Breast epithelium (tissue), 4 donors: ENCODE measurements at places on chromosomes 3 and 15.

- no peak for DNase-seq
Measured at GRCh38 chr3:144663456-144664436, 692.1 kb downstream of the DIPK2A start.

- peak; percentile 50 for DNase-seq
Measured at GRCh38 chr15:25693321-25694238, 169.5 kb downstream of the ATP10A start.

DNA sequence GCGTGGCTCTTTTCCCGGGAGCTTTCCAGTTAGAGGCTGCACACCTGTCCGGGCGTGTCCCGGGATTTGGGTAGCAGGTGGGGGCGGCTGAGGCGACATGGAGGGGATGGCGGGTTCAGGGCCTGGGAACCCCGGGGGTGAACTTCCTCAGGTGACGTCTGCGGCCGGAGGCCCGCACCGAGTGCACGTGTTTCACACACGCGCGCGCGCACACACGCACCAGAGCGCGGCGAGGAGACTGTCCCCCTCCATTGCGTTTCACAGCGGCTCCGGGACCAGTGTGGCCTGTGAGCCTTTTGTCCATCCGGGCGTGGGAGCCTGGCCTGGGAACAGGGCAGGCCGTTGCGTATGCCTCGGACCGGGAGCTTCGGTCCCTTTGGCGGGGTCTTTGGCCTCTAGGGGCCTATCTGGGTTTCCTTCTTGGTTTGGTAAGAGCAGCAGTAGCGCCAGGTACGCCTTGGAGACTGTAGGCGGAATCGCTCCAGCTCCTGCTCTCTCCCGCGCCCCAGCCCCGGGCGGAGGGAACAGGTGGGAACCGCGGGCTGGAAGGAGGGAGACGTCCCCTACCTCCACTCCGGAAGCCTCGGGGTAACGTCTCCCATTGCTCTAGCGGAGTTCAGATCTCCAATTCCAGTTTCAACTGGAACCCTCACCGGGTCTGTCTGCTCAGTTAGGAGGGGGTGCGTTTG is 220.0 kb downstream of the MEIS2 start:
- DNase-seq, result no peak

DNA sequence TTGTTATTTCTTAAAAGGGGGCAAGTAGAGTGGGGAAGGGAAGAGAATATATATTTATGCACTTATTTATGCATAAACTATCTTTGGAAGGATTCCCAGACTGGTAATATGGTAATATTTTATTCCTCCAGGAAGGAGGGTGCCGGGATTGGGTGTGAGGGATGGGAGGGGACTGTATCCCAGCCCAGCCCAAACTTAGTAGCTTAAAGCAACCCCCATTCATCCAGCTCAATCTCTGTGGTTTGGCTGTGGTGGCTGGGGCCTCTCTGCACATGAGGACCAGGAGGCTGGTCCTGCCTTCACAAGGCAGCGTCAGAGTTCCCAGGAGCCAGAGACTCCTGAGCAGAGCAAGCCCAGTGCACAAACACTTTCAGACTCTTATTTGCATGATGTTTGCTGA is 48.4 kb downstream of the CCNL1 start:
- DNase-seq, result no peak

- no peak for DNase-seq
Measured at GRCh38 chr3:32698506-32698905, 13.5 kb downstream of the CNOT10 start.

GRCh38 chr3:72092778-72093177 is 307.8 kb upstream of the PROK2 start:
- no peak for DNase-seq

GRCh38 chr3:48505146-48505545 is 1.2 kb upstream of the SHISA5 start:
- no peak for DNase-seq

- no peak for DNase-seq
Measured at GRCh38 chr3:23383875-23384274, 180.7 kb downstream of the UBE2E2 start.

DNA sequence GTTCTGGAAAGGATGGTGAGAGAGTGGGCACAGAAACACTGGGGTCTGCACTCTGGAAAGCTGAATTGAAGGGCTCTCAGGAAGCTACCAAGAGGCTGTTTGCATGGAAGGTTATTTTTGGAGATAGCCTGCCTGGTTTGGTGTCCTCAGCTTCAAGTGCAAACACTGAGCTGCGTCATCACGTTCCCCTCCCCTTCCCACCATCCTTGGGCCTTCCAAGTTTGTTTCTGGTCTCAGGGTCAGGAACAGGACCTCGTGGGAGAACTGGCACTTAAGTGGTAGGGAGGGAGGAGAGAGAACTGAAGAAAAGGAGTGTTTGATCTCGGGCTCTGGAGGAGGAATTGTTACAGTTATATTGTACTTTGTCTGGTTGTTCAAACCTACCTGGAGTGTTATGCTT is 10.6 kb downstream of the ST6GAL1 start:
- DNase-seq, result no peak

GRCh38 chr3:78116874-78117273 is 1077.0 kb downstream of the ROBO2 start:
- DNase-seq, result no peak

GRCh38 chr3:28860307-28860706 is 420.6 kb upstream of the RBMS3 start:
- peak; percentile 31 for DNase-seq

GRCh38 chr15:36252146-36252711 is 327.2 kb upstream of the CDIN1 start:
- DNase-seq, result no peak

DNA sequence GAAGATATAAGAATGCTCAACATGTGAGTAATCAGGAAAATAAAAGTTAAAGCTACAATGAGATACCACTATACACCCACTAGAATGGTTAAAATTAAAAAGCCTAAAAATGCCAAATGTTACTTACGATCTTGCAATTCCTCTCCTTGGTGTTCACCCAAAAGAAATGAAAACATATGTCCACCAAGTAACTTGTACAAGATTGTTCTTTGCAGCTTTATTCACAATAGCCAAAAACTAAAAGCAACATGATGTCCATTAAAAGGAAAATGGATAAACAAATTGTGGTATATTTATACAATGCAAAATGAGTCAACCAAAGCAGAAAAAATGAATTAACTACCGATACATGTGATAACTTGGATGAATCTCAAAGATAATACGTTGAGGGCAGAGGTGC is 301.6 kb upstream of the THBS1 start:
- no peak for DNase-seq

- DNase-seq, result no peak
Measured at GRCh38 chr3:157152930-157153329, 7.0 kb downstream of the CCNL1 start.

GRCh38 chr3:14658978-14659377 is 7.4 kb downstream of the CCDC174 start:
- DNase-seq, result no peak

GRCh38 chr3:38836561-38836960 is 20.5 kb upstream of the SCN10A start:
- DNase-seq, result no peak
